ENCODE measurements at places on chromosomes 6 and 20.
A peak's percentile ranks its signal among the peaks of the same experiment; 100 is the strongest.

DNA sequence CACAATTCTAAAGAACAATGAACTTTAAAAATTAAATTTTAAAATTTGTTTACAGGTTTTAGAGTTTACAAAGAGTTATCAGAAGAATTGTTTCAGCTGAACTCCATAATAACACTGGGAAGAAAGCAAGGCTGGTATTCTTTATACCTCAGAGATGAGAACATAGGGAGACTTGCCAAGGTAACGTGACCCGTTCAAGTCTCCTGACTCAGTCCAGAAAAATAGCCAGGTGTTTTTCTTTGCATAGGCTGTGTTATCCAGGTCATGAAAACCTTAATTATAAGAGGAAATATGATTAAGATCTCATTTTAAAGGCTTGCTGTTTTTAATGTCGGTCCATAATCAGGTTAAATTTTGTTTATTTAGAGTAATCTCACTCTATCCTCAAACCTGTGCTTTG lies 8.5 kb upstream of the C6orf141 start:
- no peak for DNase-seq

GRCh38 chr6:153625089-153625488 lies 414.0 kb upstream of the OPRM1 start:
- peak; percentile 86 for DNase-seq

- no peak for DNase-seq
Observed at GRCh38 chr20:17664025-17664633, 17.9 kb downstream of the RRBP1 start.

- no peak for DNase-seq
Observed at GRCh38 chr6:157462956-157463742, 82.2 kb downstream of the ZDHHC14 start.

GRCh38 chr6:93222071-93222851 lies 197.1 kb downstream of the EPHA7 start:
- DNase-seq = no peak

DNA sequence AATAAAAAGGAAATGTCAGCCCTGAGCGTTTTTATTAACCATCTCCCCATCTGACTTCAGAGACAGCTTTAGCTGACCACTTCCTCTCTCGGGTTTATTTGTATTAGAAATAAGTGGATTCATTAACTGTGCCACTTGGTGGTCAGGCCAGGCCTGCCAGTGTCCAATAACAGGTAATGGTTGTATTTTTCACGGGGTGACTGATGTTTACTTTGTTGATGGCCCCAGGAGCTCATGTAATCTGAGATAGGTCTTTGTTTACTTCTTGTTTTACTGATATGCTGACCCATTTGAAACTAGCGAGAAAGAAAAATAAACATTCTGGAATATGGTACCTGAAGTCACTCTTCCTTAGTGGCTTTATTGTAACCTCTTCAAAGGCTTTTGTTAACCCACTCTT lies 504.3 kb upstream of the SLC35B3 start:
- peak; percentile 60 for DNase-seq

DNA sequence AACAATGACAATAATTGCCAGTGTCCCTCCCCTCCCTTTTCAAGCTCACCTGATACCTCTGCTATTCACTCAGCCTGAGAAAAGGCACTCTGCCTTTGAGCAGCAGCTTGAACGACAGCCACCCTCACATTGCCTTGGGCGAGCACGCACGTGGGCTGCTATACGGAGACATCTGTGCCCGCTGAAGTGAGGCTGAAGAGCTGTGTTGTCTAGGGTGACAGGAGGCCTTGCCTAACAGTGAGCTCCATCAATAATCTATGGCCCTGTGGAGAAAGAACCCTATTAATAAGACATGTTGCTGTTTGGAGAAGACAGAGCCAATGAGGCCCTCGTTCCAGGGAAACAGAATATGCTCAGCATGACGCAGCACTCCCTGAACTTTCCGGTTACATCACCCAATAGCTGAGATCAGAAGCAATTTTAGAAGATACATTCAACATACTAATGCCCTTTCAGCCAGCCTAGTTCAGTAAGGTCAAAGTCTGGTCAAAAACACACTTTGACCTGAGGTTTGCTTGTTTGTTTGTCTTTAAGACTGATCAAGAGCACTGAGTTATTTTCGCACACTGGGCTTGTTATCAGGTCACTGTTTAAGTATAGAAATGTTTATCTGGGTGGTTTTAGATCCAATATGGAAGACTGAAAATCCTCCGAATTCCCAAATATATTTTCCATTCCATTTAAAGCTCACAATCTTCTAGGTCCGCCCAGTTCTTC lies 30.6 kb downstream of the RBM24 start:
- DNase-seq = no peak

DNA sequence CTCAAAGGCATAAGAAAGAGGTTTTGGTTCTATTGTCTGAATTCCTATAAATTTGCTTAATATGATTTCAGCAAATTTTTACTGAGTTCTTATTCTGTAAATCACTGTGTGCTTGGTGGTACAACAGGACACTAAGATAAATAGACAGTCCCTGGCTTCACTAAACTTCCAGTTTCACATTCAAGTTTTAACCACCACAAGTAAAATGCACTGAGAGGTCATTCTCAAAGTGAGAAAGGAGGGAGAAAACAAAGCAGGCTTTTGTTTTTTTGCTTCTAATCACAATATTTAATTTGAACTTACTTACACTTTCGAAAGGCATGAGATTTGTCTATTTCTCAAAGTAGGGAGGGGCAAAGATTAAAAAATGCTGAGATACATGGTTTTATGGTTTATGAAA lies 445.7 kb downstream of the CDC5L start:
- DNase-seq = no peak

Measured in islet precursor cell (in vitro differentiated cells).